ENCODE measurements at places on chromosomes 5 and 9.

DNA sequence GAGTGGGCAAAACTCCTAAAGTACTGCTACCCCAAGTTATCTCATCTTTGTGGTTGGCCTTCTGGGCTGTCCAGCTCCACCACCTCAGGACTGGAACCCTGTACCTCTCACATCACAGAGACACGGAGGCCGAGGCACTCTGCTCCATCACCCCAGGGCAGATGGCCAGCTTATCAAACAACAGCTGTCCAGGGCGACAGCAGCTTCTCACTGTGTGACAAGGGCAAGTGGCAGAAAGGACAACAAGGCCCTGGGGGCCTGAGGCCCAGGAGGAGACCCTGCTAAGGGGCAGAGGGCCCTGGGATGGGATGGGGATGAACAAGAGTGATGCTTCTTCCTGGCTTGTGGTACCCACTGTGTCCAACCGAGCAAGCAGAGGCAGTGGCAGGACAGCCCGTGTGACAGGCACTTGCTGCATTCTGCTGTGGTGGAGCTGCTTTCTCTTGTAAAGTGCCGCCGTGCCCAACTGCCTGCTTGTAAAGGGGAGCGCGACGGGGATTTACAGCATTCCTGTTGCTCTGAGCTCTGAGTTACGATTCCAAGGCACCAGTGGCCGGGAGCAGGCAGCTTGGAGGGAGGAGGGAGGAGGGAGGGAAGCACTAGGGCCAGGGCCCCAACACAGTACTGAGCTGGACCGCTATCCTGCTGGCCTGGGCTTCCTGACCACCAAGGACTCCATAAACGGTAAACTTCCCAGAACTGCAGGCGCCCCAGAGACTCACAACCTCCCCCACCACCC lies 71.2 kb downstream of the SHB start:
- no peak for DNase-seq

DNA sequence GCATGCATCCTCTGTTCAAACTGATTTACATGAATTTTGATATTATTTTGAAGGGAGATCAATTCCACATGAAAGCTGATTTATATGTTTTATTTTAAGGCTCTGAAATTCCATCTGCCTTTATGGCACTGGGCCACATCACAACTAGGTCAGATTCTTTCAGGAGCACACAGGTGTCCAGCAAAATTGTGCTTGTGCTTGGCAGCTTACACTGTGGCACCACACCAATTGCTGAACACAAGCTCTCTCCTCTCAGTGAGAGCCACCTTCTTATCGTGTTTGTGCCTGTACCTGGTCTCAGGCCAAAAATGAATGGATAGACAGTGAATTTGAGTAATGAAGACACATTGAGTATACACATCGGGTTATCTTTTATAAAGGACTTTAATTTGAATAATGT lies 200.4 kb downstream of the CDH10 start:
- DNase-seq: no peak

GRCh38 chr5:58462623-58463230 lies 2.8 kb upstream of the PLK2 start:
- peak; percentile 27 for DNase-seq

GRCh38 chr5:801472-801871 lies 16.9 kb upstream of the ZDHHC11B start:
- DNase-seq: no peak

Measured in GDM1 (cell line).